ENCODE measurements at places on chromosomes 6 and 20. TPM values are rescaled to one million over a fixed set of nuclear protein-coding genes. Genes with fewer than 3 reads are reported as not detected.
A peak's percentile ranks its signal among the peaks of the same experiment; 100 is the strongest.

DNA sequence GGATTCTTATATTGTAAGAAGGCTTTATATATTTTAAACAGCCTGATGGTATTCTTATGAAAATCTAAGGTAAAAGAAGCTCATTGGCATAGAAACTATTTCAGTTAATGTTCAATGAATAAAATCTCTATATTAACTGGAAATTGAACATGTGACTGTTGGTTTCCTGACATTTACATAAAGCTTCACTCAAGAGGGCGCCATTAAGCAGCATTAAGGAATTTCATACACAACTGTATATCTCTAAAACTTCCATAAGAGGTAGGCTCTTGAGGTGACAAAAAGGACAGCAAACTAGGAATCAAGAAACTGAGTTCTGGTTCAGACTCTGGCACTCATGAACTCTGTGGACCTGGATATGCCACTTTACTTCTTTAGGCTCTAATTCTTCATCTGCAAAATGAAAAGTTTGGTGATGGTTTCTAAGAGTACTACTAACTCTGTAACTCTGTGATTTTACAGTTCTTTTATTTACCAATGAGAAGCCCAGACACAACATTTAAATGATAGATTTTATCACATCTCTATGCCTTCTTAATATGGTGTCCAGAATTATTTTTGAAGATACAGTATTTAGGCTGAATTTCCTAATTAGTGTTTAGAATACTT is 147.5 kb downstream of the FLRT3 start:
- no peak for ATAC-seq

DNA sequence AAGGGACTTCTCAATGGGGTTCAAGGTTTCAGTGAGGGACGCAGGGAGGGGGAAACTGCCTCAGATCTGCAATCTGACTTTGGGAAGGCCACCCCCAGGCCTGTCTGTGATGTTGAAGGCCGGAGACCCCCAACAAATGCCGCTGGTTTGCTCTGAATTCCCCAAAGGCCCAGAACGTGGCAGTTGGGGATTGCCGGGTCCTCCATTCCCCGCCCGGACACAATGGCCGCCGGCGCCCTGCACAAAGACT is 326 bp upstream of the BCL2L1 start:
- ATAC-seq, result no peak

DNA sequence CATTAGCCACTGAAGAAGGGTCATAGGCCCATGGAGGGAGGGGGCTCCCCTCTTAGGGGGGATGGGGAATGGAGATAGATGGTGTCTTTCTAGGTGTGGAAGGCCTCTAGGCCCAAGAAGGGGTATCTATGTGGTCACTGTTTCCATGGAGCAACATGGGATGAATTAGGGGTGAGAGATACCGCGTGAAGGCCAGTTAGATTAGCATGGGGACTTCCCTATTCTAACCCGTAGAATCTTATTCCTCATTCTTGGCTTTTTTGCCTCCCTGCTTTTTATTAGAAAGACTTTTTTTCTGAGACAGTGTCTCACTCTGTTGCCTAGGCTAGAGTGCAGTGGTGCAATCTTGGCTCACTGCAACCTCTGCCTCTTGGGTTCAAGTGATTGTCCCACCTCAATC is 3.2 kb downstream of the RAB44 start:
- ATAC-seq, result no peak

DNA sequence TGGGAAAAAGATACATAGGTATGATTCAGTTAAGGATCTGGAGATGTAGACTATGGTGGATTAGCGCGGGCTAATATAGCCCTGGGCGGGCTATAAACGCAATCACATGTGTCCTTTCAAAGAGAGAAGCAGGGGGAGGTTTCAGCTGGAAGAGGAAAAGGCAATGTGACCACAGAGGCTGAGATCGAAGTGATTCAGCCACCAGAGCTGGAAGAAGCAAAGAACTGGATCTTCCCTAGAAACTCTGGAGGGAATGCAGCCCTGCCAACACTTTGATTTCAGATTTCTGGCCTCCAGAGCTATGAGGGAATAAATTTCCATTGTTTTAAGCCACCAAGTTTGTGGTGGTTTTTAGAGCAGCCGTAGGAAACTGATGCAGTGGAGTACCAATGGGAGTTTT is 81.5 kb upstream of the NHSL1 start:
- ATAC-seq, result no peak

DNA sequence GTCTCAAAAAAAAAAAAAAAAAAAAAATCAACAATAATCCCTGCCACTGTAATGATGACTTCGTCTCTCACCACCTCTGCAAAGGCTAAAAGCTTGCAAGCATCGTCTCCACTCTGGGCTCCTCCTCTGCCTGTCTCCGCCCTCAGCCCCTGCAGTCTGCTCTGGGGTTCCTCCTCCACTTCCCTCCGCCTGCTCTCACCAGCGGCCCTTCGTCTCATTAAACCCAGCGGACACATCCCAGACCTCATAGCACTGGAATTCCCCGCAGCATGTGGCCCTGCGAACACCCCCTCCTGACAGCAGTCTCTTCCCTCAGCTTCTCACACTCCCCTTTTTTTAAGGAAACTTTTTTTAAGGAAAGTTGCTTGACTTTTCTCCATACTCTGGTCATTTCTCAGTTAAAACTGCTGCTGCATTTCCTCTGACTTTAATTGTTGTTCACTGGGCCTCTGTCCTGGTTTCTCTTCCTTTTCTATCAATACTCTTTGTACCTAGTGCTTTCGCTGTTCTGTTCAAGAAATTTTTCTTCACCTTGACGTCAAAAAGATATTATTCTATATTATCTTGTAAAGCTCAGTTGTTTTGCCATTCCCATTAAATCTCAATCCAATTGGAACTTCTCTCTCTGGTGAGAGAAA is 70.9 kb upstream of the PLEKHG1 start:
- ATAC-seq, result peak; percentile 52

GRCh38 chr20:9555781-9556180 is 41.4 kb downstream of the LAMP5 start:
- ATAC-seq, result peak; percentile 93

Gene NOX3
- total RNA-seq, result not detected

DNA sequence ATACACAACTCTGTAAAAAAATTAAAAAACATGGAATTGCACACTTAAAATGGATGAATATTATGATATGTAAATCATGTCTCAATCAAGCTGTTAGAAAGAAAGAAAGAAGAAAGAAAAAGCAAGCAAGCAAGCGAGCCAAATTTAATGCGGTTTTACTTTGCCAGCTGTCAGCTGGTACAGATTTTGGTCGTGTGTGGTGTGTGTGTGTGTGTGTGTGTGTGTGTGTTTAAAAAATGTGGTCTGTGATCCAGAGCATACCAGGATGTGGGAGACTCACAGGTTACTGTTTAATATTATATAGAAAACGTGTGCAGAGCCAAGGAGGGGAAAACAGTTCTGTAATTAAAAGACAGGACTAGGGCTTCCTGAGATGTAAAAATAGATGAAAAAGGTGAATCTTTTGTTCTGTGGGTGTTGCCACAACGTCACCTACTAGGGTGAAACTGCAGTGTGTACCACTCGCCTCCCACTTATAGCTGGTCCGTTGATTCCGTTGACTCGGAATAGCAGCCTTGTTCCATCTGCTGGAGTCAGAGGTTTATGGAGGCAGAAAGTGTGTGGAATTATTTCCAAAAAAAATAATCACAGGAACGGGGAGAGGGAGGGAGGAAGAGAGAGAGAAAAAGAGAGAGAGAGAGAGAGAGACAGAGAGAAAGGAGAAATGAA is 197.7 kb downstream of the BCAS1 start:
- no peak for ATAC-seq

GRCh38 chr6:14306151-14306906 is 188.8 kb downstream of the CD83 start:
- peak; percentile 36 for ATAC-seq

Gene BMP2
- total RNA-seq, result 1.1 TPM

DNA sequence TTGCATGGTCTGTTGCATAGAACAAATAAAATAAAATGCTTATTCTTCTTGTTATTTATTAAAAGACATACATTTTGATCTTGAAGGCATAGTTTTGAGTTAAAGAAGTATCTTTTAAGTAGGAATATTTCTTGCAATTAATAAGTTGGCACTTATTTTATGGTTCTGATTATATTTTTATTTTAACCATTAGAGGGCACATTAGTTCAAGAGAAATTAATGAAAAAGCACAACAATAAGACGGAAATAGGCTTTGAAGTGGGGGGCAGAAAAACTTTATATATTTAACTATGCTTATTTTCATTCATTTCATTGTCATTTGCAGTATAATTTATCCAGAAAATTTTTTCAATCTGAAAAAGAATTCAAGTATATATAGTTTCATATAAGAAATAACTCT is 44.2 kb upstream of the MAP3K7 start:
- no peak for ATAC-seq

Gene GNMT
- 0.36 TPM for total RNA-seq

- ATAC-seq, result peak; percentile 31
These were observed 68.4 kb downstream of the RSPO3 start for GRCh38 chr6:127186889-127187288.

Gene MAFB
- total RNA-seq, result 20.1 TPM

DNA sequence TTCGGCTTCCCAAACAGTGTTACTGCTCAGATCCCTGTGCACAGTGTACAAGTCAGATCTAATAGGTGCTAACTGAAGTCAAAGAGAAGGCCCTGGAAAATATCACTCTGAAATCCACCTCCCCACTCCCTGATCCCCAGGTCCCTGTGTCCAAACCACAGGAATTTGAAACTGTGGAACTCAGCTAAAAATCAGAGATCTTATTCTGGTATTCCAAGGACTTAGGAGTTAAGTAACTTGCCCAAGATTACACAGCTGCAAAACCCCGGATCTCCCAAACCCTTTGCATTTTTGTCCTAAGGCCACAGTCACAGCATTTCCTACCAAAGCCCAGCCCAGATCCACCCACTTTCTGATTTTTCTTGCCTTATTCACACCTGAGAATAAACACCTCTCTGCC is 32.3 kb upstream of the SLC23A2 start:
- no peak for ATAC-seq

DNA sequence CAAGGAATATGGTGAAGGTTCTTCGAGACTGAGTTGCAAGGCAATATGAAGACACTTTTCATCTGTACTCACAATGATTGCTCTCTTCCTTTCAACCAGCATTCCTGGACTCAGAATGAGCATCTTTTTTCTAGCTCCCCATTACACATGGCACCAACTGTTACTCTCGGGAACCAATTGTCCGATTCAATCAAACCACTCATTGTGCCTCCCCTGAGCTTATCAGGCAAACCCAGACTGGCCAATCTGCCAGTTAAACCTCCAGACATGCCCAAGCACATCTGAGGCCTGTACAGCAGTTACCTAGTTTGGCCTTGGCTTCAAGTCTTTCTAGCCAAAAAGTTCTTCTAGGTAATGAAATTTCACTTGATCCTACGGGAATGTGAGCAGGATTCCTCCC is 164.1 kb downstream of the ID4 start:
- no peak for ATAC-seq

DNA sequence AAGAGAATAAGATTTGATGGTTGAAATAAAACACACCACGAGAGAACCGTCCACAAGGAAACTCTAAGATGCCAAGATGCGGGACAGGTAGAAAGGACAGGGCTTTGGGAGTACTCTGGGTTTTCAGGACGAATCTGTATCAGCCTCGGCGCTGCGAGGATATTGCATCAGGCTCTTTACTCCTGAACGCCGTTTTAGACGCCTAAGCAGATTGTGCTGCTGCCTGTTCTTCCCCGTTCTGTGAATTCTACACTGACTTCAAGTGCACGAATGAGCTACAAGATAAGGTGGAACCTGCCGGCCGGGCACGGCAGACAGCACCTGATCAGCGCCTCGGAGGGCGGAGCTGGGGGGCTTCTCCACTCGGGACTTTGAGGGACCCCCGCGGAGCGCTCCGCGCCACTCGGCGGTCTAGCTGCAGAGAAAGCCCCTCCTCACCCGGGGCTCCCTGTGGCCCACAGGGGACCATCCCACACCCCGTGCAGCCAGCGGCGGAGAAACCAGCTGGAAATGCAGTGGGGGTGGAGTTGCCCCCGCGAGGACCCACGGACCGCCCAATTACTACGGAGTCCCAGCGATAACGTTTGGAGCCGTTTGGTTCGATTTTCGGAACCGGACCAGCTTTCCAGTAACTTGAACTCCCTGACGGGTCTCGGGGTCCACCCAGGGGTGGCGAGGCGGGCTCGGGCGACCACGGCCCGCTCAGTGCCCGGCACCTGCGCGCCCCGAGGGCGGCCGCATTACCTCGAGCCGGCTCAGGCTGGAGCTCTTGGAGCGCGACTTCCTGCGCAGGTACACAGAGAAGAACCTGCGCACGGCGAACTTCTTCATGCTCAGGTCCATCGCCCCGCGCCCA is 646 bp downstream of the RPS6KA2 start:
- peak; percentile 29 for ATAC-seq

- ATAC-seq, result no peak
These were observed 127.1 kb downstream of the MYO6 start for GRCh38 chr6:75876152-75876551.

- peak; percentile 83 for ATAC-seq
These were observed 125.6 kb downstream of the MAFB start for GRCh38 chr20:40563296-40563950.

GRCh38 chr6:118558464-118559217 is 10.5 kb downstream of the PLN start:
- no peak for ATAC-seq

DNA sequence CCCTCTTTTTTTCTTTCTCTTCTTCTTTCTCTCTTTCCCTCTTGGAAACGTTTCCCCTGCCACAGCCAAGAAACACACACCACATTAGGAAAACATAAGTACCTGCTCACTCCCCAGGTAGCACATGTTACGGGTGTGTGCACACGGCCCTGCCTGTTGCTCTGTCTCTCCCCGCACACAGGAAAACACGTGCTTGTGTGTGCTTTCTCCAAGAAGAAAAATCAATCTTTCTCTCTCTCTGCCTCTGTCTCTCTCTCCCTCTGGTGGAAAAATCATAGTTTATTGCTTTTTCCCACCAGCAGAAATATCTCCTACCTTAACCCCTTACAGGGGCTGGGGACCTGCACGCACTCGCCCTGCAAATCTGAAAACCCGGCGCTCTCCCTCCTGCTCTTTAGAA is 102.3 kb downstream of the EDN3 start:
- ATAC-seq, result peak; percentile 54

Gene TCP11
- not detected for total RNA-seq

- no peak for ATAC-seq
These were observed 127.0 kb upstream of the EDN1 start for GRCh38 chr6:12163149-12163548.

Gene KIFC1
- total RNA-seq, result 1.7 TPM

Gene MYMX
- total RNA-seq, result not detected

Gene DLK2
- 5.9 TPM for total RNA-seq

DNA sequence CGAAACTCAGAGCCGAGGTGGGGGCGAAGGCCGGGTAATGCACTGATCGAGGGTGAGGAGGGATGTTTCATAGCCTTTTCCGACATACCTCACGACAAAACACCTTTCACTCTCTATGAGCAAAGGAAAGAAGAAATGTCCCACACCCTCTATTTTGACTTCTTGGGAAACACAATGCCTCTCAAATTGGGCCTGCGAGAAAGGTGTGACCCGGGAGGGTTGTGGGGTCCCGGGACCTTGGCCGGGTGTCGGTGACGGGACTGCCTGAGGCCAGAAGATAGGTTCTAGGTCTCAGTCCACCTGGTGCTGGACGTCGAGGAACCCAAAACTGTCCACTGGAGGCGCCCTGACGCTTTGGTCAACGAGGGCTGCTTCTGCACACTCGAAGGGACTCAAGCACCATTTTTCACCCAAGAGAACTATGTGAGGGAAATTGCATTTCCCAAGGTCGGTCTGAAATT is 41.1 kb upstream of the OSTM1 start:
- ATAC-seq, result peak; percentile 12

Gene SOX18
- total RNA-seq, result not detected

- ATAC-seq, result peak; percentile 60
These were observed 36.3 kb upstream of the MRGBP start for GRCh38 chr20:62759981-62760431.
